Epithelial cell of alveolus of lung (primary cell): ENCODE measurements at places on chromosomes 12 and 14. TPM values are rescaled to one million over a fixed set of nuclear protein-coding genes. Genes with fewer than 3 reads are reported as not detected.

IFNG gene
- total RNA-seq = not detected in 2 replicates

NPFF gene
- total RNA-seq = 1.7 TPM in 1 of 2 replicates, not detected in the other

INSM2 gene
- not detected in 2 replicates for total RNA-seq

TSPAN19 gene
- 0.13 TPM in 1 of 2 replicates, not detected in the other for total RNA-seq

RNASE3 gene
- not detected in 2 replicates for total RNA-seq

TSPAN8 gene
- 0.13 TPM in 1 of 2 replicates, not detected in the other for total RNA-seq
